Cortex of kidney (tissue), 1 donor: ENCODE measurements at places on chromosomes 3 and 15.

DNA sequence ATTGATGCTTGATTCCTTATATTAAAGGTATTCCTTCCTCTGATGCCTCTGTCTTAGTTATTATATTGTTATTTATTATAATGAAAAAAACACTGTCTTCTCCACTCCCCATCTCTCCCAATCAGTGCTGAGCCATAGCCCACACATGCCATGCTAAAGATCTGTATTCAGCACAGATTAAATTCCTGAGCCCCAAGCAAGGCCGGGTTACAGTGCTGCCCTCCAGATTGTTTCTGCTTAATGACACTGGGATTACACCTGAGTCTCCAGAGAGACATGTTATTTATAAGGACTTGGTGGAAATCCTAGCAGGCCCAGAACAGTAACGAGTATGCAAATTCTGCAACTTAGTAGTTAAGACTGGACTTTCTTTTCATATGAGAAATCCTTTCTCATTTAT is 305.9 kb upstream of the UMPS start:
- no peak for DNase-seq

- no peak for DNase-seq
Observed at GRCh38 chr3:48687220-48687678, 1.5 kb upstream of the NCKIPSD start.

- DNase-seq = no peak
Observed at GRCh38 chr15:74173380-74174218, at the start of gene ISLR. ISLR (plus strand) TSS chr15:74173710; CDS start chr15:74174859, 1,149 bp downstream.

- no peak for DNase-seq
Observed at GRCh38 chr3:74636981-74637380, 22.5 kb upstream of the CNTN3 start.

DNA sequence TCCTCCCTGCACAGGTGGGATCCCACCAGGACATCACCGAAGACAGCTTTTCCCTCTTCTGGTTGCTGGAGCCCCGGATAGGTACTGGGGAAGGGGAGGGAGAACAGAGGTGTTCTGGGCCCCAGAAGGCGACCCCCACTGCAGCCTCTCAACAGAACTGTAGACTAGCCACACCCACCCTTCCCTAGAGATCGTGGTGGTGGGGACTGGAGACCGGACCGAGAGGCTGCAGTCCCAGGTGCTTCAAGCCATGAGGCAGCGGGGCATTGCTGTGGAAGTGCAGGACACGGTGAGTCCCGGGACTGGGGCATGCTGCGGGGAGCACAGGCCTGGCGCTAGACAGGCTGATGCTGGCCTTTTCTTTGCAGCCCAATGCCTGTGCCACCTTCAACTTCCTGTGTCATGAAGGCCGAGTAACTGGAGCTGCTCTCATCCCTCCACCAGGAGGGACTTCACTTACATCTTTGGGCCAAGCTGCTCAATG is 809 bp downstream of the NDUFAF3 start:
- no peak for DNase-seq

DNA sequence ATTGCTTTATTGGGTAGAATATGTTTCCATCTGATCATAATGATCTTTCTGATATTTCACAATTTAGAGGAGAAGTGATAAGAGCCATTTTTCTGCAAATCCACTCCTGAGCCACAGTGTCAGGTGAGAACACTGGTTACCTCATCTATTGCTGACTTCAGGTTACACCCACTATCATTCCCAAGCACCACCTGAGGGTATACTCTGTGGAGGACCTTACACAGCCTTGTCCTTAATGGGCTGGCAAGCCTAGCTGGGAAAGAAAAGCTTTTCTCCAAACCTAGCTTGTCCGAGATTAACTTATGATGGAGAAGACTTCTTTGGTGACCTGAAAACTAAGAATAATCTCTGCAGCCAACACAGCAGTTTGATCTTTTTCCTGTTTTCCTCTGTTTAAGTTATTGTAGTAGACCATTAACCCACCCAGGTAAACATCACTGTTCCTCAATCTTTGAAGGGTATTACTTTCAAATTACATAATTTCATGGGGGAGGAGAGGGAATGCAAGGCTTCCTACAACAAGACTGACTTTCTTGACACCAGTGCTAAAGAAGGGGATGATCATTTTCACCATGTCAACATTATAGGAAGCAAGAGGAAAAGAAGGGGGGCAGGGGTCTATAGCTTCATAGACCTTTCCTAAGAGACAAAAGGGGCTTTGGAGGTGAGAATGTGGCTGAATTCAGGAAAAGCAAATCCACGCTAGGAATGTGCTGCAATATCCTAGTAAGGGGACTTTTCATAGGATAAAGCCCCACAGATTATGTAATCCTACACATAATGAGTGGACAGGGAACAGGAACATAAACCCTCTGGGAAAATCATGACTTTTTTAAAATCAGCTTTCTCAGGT is 1.7 kb downstream of the NCEH1 start:
- DNase-seq = no peak

DNA sequence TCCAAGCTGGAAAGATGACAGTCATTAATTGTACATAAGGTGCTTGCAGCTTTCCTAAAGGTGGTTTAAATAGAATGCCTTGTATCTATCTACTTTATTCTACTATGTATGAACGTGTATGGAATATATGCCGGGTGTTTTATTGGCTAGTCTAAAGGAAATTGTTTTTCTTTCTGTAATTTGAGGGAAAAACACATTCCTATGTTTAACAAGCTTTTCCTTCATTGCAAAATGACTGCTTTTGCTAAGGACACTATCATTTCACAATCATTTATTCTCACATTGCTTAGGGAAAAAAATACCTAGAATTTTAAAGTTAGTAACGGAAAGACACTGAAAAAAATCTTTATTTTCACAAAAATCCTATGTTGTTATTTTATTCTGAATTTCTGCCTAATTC is 141.7 kb downstream of the WDR76 start:
- DNase-seq = no peak

DNA sequence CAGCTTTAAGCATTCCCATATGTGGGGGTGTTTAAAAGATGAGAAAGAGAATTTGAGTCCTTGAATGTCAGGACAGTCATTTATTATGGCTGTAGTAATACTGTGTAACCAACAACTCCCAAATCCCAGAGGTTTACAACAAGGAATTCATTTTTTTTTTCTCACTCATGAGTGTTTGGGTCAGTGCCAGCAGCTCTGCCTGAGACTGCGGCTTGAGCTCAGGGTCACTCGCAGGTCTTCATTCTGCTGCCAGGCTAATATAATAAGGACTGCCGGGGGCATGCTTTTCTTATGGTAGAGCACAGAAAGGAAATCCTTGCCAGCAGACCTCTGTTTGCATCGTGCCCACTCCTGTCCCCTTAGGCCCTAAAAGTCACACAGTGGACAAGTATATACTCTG is 277.9 kb upstream of the LMCD1 start:
- no peak for DNase-seq

DNA sequence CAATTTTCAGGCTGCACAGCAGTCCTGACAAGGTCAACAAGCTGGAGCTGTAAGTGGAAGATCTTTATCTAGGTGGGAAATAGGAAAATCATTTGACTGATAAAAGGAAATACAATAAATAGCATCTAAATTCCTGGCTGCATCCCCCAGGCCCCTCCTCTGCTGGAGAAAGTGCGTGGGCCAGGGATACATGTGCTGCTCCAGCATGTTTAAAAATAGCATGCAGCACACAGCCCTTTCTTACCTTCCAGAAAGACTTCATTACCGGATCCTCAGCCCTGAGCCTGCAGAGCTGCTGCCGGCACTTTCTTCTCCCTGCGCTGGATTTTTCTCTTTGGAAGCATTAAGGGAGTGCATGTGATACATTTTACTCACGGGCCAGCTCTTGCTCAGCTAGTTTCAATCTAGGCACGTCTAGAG is 77.3 kb downstream of the HMG20A start:
- no peak for DNase-seq

GRCh38 chr15:40307421-40308211 is at the start of gene PLCB2:
PLCB2 (minus strand) TSS chr15:40307935; CDS start chr15:40307672, 263 bp downstream.
- DNase-seq = no peak

DNA sequence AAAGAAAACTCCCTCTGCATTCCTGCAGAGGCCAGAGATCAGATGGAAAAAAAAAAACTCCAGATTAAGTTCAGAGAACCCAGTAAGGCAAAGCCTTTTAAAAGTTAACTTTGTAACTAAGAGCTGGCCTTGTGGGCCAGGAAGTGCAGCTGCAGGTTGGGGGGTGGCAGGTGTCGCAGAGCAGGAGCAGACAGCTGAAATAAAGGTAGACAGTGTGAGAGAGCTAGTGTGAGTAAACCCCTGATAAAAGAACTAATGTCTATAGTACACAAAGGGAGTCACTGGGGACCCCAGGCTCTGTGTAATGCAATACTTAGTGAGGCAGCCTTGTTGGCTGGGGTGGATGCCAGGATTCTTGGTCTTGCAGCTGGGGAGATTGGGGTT is 42.1 kb downstream of the PPCDC start:
- DNase-seq = no peak

GRCh38 chr15:77138167-77138522 is 67.2 kb upstream of the TSPAN3 start:
- no peak for DNase-seq

DNA sequence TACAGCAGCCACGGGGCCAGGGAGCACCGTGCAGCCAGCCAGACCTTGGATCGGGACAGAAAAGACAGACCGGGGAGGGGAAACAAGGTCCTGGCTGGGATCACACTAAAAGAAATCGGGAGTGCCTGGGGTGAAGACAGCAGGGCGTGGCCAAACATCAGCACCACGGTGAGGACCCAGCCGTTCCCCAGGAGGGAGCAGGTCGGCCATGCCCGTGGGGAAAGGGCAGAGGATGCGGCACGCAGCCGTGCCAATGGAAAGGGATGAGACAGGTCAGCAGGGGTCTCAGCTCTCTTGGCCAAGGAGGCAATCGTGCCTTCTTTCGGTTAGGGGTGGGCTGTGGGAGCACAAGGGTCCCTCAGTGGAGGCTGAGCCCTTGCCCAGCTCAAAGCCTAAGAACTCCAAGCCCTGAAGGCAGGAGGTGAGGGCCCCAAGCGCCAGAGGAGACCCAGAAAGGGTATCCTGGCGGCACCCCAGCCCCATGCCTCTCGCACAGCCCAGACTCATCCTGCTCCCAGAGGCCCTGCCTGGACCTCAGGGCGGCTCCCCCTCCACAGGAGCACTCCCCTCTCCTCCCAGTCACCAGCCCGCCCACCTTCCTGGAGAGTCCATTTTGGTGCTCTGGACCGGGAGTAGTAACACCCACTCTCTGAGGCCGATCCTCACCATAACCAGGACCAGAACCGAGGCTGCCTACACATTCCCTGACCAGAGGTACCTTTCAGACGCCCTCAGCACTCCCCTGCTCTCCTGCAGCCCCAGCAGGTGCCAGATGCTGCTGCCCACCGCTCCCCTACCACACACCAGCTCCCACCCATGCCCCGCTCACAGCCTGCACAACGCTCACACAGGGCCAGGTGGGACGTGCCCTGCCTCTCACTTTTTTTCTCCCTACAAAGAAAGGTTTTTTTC is 23.2 kb upstream of the OCA2 start:
- DNase-seq = no peak

DNA sequence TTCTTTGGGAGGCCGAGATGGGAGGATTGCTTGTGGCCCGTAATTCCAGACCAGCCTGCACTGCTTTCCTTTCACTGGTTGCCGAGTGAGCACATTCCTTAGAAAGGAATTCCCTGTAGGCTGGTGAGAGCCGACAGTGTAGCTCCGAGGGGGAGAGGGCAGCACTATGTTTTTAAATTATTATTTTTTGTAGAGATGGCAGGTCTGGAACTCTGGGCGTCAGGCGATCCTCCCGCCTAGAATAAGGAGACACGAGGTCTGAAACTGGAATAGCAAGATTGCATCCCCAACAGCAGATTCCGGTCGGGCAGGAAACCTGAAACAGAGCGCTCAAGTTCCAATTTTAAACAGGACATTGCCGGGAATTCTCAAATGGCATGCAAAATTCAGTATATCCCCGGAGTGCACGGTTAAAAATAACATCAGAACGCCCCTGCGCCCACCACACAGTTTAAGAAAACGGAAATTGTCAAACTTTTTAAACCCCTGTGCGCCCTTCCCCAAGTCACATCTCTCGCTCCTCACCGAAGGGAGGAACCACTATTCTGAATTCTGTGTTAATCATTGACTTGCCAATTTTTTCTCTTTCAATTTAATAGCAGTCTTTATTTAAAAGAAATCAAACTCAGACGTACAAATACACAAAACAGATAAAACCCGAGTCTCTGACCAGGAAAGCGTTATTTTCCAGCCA is 643 bp upstream of the RNU5B-1 start:
- no peak for DNase-seq

- no peak for DNase-seq
Observed at GRCh38 chr3:110344897-110345767, 726.5 kb upstream of the NECTIN3 start.

DNA sequence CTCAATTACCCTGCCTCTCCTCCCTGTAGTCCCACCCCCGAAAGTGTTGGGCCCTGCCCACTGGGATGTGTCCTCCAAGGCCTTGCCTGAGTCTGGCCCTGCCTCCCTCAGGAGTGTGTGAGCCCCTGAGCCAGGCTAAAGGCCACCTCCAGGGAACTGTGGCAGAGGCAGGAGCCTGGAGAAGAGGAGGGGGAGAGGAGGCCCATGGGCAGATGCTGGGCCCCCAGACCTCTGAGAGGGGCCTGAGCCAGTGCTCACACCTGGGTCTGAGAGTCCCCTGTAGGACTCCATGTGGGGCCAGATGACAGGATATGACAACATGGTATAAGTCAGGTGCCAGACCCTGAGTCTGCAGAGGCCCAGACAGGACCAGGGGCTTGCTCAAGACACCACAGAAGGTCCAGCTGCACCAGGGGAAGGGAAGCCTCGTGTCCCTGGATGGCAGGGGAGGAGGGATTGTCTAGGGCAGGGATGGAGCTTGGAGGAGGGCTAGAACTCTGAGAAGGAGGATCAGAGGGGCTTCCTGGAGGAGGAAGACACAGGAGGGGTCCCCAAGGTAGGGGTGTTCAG is 217.9 kb downstream of the TBC1D2B start:
- no peak for DNase-seq
